T follicular helper cell (primary cell): ENCODE measurements at places on chromosomes 13 and 19.

- DNase-seq, result no peak
Measured at GRCh38 chr19:5595745-5596144, 26.8 kb downstream of the SAFB2 start.

DNA sequence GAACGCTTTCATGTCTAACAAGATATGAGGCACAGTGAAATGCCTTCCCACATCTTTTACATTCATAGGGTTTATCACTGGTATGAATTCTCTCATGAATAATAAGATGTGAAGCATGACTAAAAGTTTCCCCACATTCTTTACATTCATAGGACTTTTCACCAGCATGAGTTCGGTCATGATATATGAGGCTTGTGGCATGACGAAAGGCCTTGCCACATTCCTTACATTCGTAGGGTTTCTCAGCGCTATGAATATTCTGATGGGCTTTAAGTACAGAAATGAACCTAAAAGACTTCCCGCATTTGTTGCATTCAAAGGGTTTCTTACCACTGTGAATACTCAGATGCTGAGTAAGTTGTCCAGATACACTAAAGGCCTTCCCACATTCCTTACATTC is 21.3 kb downstream of the ZNF607 start:
- no peak for DNase-seq

GRCh38 chr13:29810145-29810742 is 40.2 kb downstream of the UBL3 start:
- DNase-seq, result no peak

GRCh38 chr19:47820410-47820809 is 1.3 kb upstream of the CRX start:
- DNase-seq, result no peak

- no peak for DNase-seq
Measured at GRCh38 chr13:91359631-91360030, 12.1 kb downstream of the MIR17HG start.

DNA sequence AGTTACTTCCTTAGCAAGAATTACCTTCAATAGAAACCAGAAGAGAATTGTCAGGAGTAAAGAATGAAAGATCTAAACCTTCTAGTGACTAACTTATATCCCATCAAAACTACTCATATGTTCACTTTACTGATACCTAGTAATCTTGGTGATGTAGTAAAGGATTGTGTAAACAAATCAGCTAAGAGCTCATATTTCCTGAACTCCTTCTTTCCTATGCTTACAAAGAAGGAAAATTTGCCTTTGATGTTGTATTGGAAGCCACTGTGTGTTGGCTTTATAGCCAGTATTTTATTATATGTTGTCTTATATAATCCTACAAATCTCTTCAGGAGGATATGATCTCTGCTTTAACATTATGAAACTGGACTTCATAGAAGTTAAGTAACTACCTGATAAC is 671.0 kb downstream of the PCDH9 start:
- no peak for DNase-seq

DNA sequence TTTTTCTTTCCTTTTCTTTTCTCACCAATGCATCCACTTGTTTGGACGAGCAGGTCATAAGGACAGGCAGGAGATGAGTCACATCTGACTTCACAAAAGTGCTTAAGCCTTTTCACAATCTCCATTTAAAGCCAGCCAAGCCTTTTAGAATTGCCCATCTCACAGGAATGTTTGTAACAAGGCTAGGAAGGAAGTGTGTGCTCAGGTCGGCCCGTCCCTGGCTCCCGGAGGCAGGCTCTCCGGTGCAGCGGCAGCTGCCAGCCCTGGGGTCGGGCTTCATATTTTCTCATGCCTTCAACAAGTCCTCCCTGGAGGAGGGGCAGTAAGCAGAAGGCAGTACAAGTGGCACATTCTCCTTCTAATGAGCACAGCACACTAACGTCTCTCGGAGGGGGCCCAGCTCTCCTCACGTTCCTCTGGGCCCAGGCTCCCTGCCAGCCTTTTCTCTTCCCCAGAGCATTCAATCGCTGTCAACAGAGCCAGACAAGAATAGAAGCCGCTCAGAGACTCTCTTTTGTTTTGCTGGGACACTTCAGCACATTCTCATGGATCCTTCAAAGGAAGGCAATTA is 180.5 kb downstream of the COL4A1 start:
- DNase-seq, result no peak

- no peak for DNase-seq
Measured at GRCh38 chr13:67574320-67575233, 344.4 kb upstream of the PCDH9 start.

- peak; percentile 1 for DNase-seq
Measured at GRCh38 chr13:29081036-29081435, 260.9 kb downstream of the MTUS2 start.

GRCh38 chr13:110421061-110421460 is 114.0 kb downstream of the COL4A2 start:
- DNase-seq, result no peak

DNA sequence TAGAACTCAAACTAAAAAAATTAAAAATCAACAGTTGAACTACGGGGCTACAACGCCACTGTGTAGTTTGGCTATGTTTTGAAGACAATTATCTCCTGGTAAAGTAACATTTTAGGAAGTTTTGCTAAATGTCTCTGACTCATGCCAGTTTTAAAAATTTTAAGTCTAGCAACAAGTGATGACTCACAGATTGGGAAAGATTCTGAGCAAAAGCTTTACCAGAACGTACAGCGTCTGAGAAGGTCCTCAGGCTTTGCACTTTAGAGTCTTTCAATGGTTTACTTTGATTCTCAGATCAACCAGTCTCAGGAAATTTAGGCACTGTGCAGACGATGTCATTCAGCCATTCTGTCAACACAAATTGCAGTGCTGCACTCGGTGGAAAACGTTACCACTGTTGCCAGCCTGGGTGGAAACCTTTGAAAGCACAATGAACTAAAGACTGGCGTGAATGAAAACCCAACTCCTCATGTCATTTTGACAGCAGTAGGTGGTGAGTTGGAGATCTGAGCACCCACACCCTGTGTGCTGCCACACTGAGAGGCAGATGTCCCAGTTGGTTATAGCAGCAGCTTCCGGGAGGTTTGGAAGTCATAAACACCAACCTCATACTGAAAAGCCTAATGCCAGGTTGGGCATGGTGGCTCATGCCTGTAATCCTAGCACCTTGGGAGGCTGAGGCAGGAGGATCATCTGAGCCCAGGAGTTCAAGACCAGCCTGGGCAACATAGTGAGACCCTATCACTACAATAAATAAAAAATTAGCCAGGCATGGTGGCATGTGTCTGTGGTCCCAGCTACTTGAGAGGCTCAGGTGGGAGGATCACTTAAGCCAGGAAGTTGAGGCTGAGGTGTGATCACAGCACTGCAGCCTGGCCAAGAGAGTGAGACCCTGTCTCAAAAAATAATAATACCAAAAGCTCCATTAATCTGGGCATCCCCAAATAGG is 6.3 kb upstream of the WTIP start:
- DNase-seq, result no peak

DNA sequence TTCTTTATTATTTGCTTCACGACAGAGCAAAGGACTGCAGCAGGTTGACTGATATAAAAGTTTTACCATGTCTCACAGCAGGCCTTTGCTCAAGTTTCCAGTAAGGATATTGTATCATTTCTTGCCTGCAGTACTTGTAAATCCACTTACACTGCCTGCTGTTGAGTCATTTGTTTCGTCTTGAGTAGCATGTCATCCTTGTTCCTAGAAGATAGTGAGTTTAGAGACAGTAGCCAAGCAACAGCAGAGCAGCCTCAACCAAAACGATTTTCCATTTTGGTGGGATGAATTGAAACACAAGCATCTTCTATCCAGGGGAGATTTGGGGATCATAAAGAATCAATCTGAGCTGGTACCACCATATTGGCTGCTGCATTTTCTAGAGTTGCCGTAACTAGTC is 24.0 kb upstream of the ALOX5AP start:
- DNase-seq, result no peak

GRCh38 chr19:7000816-7001215 is 20.4 kb downstream of the MBD3L2B start:
- DNase-seq, result no peak

- DNase-seq, result no peak
Measured at GRCh38 chr13:70544706-70545105, 436.5 kb upstream of the KLHL1 start.

DNA sequence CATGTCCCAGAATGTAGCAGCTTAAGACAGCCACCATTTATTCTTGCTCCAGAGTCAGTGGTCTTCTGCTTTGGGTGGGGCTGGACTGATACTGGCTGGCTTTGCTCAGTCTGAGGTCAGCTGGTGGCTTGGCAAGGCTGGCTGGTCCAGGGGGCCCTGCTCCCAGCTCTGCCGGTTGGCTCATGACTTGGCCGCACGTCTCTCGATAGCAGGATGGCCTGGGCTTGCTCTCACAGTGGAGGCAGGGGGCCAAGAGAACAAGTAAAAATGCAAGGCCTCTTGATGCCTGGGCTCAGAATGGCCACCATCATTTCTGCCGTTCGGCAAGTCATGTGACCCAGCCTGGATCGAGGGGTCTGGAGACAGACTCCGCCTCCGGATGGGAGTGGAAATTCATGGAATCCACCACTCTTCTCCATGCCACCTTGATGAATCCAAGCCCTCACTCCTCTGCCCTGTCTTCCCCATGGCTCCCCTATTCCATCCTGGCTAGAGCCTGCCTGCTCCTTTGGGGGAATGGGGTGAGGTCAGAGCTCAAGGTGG is 13.1 kb downstream of the ACTMAP start:
- DNase-seq, result no peak

- no peak for DNase-seq
Measured at GRCh38 chr13:29255567-29255966, 339.9 kb downstream of the SLC7A1 start.

GRCh38 chr13:32117701-32118100 is 86.1 kb downstream of the FRY start:
- no peak for DNase-seq

DNA sequence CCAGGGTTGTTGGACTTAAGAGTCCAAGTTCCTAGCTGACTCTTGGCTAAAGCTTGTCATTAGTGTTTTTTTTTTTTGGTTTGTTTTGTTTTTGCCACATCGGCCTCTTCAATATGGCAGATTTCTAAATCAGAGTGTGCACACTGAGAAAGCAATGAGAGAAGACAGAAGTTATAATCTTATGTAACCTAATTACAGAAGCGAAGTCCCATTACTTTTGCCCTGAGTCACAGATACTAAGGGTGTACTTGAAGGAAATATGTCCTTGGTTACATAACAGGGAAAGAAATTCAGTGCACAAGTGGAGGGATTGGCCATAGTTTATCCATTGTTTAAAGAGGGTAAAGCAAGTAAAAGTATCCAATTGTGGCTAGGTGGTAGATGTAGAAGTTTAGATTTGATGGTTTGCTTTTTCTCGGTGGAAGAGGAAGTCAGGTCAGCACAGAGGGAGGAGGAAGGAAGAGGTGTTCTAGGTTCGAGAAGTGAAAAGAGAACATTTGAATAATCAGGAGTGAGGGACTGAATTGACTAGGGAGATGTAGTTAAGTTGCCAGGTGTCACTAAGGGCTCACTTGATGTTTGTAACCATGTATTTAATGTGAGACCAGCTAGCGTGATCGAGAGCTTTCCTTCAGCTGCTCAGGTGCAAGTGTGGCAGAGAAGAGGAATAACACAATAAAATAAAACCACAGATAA is 12.2 kb downstream of the GTF2F2 start:
- no peak for DNase-seq

- no peak for DNase-seq
Measured at GRCh38 chr19:41330946-41331678, 21.1 kb downstream of the CCDC97 start.

- DNase-seq, result no peak
Measured at GRCh38 chr13:77536358-77536757, 852 bp downstream of the SCEL start.

- no peak for DNase-seq
Measured at GRCh38 chr19:2634228-2634951, 68.1 kb downstream of the GNG7 start.

- DNase-seq, result no peak
Measured at GRCh38 chr13:49693191-49693733, 2.0 kb upstream of the EBPL start.

DNA sequence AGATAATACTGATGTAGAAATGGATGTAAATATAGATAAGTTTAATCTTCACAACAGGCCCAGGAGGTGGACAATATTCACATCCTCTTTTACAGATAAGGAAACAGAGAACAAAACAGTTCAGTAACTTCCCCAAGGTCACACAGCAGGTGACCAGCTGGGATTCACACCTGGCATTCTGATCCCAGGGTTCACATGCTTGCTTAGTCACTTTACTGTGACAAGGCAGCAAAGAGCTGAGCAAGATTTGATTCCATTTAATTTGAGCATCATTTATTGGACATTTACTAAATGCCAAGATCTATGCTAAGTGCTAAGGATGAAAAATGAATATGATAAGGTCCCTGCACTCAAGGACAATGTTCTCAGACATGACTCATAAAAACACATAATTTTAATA is 94.1 kb upstream of the STARD13 start:
- no peak for DNase-seq

- no peak for DNase-seq
Measured at GRCh38 chr19:13329766-13330165, 176.5 kb downstream of the CACNA1A start.

GRCh38 chr19:7618348-7618747 is 11.0 kb downstream of the XAB2 start:
- DNase-seq, result no peak

DNA sequence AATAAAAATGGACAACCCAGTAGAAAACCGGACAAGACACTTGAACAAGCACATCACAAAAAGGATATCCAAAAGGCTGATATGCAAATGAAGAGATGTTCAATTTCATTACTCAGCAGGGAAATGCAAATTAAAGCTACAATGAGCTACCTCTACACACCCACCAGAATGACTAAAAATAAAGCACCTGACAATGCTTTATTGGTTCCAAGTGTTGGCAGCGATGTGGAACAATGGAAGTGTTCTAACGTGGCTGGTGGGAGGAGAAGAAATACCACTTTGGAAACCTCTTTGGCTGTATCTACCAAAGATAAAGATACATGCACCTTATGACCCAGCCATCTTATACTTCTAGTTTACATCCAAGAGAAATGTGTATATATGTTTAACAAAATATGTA is 3.7 kb upstream of the ACP7 start:
- DNase-seq, result no peak

DNA sequence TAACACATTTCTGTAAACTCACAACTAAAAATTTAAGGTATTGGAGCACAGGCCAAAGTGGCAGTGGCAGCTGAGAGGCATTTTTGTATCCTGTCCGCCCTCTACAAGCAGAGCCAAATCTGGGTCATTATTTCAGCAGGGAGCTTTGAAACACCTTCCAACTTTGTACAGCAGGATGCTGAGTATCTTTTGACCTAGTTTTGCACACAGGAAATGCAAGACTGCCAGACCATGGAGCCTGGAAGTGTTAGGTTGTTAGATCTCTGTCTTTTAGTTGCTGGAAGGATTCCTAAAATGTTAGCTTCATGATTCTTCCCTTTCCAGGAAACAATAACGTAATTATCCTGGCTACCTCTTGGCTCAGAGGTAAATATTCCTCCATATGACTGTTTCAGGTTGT is 148.6 kb upstream of the ATXN8OS start:
- DNase-seq, result no peak
